ENCODE measurements at places on chromosomes 7 and 10. TPM values are rescaled to one million over a fixed set of nuclear protein-coding genes. Genes with fewer than 3 reads are reported as not detected.

DNA sequence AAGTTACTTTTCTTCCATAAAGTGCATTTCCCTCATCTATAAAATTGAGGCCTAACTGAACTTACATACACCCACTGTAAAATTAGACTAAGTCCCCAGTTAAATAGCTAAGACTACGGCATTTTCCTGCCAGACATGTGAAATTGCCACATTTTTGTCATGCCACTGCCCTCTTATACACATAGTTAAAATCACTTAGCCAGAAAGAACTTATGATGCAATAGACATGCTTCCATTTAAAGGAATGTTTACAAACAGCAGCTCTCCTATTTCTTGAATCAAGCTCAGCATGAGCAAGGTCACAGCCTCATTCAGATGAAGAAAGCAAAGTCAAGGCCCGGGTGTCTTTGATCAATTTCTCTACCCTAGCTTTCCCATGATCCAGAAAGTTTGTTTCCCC lies 175.7 kb downstream of the LRRN3 start:
- no peak for DNase-seq

GRCh38 chr7:137976232-137976631 lies 25.7 kb downstream of the CREB3L2 start:
- DNase-seq = no peak

DNA sequence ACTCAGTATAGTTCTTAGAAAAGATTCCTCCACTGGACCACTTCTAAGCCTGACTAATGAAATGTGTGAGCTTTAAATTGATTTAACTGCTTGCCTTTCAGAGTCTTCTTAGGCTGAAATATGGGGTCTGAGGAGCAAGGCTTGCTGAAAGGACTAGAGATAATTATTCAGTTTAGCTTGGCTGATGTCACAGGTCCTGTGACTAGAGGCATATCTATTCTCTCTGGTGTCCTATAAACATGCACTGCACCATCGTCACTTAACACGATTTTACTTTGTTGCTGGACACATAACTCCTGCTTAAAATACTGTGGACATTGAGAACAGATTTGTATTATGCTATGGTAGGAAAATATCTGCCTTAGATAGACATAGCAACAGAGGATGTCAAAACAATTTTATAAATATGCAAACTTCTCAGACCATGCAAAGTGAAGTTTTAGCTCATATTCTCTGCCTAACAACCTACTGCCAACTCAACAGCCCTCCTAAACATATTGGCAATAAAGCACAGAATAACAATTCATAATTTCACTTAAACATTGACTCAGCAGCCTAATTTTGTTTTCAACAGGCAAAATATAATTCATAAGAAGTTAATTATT lies 80.2 kb downstream of the RNF133 start:
- no peak for DNase-seq

The TRIM73 gene
- total RNA-seq = 0.71 TPM

The TET1 gene
- 0.21 TPM for total RNA-seq

The SFTPA1 gene
- not detected for total RNA-seq

- DNase-seq = no peak
Observed at GRCh38 chr7:98594787-98595186, 22.3 kb upstream of the NPTX2 start.

DNA sequence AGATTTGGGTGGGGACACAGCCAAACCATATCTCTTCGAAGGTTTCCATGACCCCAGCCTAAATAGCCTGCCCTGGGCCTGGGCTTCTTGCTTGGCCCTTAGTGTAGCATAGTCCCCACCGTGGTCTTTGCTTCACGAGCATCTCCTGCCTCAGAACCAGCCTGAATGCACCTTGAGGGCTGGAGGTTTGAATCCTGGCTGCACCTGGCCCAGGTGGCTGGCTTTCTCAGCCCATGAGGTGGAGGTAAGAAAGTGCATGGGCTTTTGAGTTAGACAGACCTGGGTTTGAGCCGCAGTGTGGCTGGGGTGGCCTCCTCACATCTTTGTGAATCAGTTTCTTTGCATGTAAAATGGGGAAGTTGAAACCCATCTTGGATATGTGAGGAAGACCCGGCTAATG lies 24.2 kb upstream of the PCBD1 start:
- no peak for DNase-seq

GRCh38 chr10:49610458-49611165 lies 502 bp downstream of the SLC18A3 start:
- DNase-seq = no peak

- no peak for DNase-seq
Observed at GRCh38 chr10:89481662-89482061, 53.7 kb downstream of the SLC16A12 start.

The CYP2C9 gene
- total RNA-seq = not detected

The SLF2 gene
- 31.3 TPM for total RNA-seq

DNA sequence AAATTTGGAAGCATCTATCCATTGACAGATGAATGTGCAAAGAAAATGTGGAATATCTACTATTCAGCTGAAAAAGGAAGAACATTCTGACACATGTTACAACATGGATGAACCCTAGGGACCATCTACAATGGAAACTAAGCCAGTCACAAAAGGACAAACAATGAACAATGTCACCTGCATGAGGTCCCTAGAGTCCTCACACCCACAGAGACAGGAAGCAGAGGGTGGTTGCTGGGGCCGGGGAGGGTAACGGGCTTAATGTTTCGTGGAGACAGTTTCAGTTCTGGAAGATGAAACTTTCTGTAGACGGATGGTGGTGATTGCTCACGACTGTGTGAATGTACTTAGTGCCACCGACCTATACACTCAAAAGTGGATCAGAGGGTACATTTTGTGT lies 282.9 kb downstream of the ADARB2 start:
- no peak for DNase-seq

The AZGP1 gene
- 0.74 TPM for total RNA-seq

- DNase-seq = no peak
Observed at GRCh38 chr7:148481147-148481526, 109.4 kb upstream of the C7orf33 start.

DNA sequence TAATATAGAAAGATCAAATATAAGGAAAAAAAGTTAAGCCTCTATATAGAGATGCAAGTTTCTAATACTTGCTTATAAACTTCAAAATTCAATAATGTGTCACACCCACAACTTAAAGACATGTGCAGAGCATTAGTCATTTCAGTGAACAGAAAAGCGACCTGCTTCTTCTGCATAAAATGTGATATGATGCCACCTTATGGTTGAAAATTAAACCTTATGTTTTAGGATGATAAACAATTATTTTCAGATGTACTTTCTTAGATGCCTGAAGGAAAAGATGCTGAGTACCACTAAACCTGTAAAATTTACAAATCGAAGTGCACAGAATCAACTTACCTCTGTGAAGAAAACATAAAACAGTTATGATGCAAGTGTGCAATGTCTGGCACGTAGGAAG lies 96.0 kb downstream of the MTERF1 start:
- peak; percentile 14 for DNase-seq

The TNS3 gene
- 58.3 TPM for total RNA-seq

GRCh38 chr10:75400163-75400770 lies 1.3 kb downstream of the ZNF503 start:
- DNase-seq = peak; percentile 37

The PLA2G12B gene
- not detected for total RNA-seq

DNA sequence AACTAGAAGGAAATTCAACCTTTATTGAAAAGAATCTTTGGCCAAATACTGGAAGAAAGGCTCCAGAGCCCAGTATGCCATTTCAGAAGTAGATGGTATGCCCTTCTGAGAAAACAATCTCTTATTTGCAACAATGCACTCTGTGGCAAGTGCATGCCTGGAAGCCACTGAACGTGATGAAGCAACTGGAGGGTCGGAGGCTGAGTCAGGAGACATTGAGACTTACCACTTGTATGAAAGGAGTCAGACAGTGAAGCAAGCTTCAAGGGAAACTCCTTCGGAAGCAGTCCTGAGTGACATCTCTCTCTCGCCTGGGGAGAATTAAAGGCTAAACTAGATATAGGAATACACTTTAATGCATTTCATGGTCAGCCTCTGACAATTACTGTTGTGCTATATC lies 353.7 kb downstream of the NRG3 start:
- DNase-seq = no peak

GRCh38 chr10:106682175-106682574 lies 482.3 kb downstream of the SORCS1 start:
- no peak for DNase-seq

- DNase-seq = no peak
Observed at GRCh38 chr7:23234569-23235296, 11.8 kb upstream of the GPNMB start.

DNA sequence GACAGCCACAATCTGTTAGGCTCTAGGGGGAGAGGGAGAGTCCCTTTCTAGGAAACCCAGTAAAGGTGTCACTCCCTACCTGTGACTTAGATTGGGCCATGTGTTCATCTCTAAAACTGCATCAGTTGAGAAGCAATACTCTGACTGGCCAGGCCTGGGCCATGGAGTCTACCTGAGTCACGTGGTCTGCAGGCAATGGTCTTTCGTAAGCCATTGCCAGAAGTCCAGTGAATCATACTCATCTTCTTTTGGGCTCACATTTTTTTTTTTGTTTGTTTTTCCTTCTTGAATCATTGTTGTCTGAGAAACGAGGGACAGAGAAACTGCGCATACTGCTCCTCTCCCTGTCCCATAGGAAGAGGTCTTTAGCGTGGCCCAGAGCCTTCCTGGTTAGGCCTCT lies 215.6 kb downstream of the CCSER2 start:
- no peak for DNase-seq

DNA sequence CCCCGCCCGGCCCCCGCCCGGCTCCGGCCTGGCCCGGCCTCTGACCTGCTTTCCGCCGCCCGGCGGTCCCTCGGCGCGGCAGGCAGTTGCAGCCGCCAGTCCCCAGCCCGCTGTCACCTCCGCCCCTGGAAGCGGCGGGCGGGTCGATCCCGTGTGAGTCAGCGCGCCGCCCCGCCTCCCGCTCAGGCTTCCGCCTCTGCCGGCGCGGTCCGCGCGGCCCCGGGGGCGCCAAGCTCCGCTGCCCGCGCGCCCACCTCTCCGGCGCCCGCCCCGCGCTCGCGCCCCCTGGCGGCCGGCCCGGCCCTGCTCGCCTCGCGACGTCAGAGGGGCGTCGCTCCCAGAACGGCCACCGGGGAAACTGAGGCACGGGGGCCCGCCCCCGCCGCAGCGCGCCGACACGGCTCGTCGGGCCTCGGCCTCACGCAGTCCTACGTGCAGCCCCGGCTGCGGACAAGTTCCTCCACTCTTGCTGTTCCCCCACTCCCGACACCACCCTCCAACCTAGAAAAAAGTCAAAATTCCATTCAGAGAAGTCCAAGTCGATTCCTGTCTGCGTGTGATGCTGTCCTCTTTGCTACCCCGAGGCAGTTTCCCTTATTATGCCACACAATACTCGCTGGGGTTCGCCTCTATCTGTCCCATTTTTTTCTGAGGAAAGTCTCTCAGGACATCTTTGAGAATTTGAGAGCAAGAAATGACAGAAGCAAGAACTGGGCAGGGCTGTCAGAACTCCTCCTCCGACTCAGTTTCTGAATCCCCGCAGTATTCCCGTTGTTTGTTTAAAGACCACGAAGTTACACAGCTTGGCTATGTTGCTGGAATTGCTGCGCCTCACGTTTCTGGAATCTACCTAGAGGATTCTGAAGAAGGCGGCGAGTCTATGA lies at the start of gene DNMBP:
Gene DNMBP (minus strand): TSS at position 155 of the 884 bp plus-strand sequence. CDS start 37,823 bp downstream, outside the sequence.
- DNase-seq = peak; percentile 91

The UBTD1 gene
- total RNA-seq = 8.2 TPM

The CALHM3 gene
- total RNA-seq = not detected

DNA sequence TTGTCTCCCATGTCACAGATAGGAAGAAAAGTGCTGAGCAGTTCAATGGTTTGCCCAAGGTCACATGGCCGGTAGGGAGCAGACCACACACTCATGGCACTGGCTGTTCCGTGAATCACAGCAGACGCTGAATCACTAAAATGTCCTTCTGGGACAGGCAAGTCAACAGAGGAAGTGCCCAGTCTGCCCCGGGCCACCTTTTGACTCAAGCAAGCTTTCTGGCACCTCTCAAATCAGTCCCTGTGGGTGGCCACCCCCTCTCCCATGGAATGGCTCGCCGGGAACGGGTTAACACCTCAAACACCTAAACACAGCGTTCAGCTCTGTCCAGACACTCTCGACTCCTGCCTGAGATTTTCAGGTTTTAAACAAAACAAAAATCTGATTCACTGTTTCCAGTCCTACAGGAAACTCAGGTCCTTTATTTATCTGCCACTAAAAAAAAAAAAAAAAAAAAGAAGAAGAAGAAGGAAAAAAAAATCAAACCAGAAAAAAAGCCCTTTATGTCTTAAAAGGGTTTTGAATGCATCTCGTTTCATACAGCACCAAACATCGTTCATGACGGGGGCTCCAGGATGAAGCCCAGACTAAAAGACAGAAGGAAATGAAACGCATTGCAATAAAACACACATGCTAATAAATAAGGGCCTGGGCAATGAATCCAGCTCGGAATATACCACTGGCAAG lies 15.5 kb downstream of the CARD11 start:
- DNase-seq = peak; percentile 91

The GPER1 gene
- 4.5 TPM for total RNA-seq

DNA sequence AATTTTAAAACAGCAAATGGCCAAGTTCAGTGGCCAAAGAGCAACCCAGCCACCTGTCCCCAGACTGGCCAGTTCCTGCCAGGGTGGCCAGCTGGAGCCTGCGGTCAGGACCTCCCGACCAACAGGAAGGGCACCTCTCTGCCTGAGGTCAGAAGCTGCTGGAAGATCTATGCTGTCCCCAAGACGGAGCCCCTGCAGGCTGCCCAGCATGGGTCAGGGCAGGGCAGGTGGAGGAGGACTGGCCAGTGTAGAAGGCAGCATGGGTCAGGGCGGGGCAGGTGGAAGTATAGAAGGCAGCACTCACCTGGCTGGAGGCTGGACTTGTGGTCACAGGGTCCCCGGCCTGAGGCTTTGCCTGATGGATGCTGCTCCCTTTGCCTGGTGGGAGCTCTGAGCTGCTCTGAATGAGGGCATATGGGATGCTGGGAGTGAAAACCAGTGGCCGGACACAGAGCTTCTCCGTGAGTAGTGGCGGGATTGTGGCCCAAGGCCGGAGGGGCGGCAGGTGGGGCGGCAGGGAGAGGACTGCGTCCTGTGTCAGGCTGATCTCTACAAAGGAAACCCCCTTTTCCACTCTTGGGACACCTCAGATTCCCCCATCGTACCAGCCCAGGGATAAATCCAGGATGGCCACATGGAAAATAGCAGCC lies 229.2 kb downstream of the TCERG1L start:
- no peak for DNase-seq

- no peak for DNase-seq
Observed at GRCh38 chr7:3210531-3210930, 90.5 kb upstream of the SDK1 start.

Measured in Daoy (cell line).